ENCODE measurements at places on chromosomes 4 and X.

- no peak for DNase-seq
Measured at GRCh38 chr4:184171011-184171410, 46.7 kb downstream of the ENPP6 start.

- no peak for DNase-seq
Measured at GRCh38 chr4:95256108-95256835, 292.5 kb downstream of the UNC5C start.

DNA sequence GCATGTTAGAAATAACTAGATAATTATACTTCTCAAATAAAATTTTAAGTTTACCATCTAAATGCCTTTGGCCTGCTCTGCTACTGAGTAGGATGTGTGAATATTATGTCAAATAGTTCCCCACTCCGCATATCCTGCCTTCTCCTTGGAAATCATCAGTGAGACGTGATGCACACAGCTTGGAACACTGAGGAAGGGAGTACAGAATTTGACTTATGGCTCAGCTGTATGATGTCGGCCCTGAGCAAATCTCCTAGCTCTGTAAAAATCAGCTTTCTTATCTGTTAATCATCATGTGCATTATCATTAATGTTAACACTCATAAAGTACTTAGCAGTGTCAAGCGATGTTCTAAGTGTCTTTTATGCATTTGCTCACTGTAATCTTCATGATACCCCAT lies 241.0 kb upstream of the ANKRD50 start:
- no peak for DNase-seq

DNA sequence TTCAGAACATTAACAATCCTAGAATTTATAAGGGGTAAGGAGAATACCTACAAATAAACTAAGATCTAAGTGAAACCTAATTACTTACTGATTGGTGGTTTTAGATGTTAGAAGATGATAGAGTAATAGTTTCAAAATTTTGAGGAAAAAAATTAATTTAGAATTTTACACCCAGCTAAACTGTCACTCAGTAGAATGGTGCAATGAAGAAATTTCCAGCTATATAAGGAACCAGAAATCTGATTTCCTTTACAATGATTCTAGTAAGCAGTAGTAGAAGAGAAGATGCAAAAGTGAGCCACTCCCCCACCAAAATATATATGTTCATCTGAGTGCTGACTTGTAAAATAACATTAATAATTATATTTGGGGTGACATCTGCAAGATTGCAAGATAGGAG lies 55.3 kb upstream of the EPGN start:
- no peak for DNase-seq

- DNase-seq, result no peak
Measured at GRCh38 chr4:129109965-129110824, 14.2 kb downstream of the C4orf33 start.
